ENCODE measurements at places on chromosomes 6 and 20.

- no peak for DNase-seq
These were observed 8.7 kb downstream of the CCDC170 start for GRCh38 chr6:151502499-151502898.

GRCh38 chr20:7703996-7704395, 236.3 kb downstream of the HAO1 start:
- DNase-seq: peak; percentile 15

DNA sequence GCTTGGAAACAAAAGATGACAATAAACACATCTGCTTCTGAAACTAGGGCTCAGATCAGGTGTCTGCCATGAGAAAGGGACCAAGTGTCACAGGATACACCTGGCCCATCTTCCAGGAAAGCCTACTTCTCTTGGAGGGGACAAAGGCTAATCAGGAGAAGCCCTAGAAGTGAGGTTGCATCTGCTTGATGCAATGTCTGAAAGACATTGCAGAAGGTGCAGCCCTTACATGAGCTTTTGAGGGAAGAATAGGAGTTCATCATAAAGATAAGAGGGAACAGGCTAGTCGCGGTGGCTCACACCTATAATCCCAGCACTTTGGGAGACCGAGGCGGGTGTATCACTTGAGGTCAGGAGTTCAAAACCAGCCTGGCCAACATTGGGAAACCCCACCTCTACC, 2.5 kb upstream of the BTN1A1 start:
- DNase-seq: no peak

DNA sequence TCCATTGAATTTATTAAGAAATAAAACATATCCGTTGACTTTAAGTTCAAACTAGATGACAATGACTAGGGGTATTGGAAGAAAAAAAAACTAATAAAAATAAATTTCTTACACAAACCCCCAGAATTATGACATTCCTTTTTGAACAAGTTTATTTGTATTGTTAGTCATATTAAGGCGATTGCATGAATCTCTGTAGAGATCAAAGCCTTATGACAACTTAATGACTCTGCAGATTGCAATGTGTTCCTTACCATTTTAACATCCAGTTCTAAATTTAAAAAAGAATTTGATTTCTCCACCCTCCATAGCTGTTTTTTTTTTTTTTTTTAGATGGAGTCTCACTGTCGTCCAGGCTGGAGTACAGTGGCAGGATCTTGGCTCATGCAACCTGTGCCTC, 189.8 kb upstream of the CEP162 start:
- DNase-seq: no peak

DNA sequence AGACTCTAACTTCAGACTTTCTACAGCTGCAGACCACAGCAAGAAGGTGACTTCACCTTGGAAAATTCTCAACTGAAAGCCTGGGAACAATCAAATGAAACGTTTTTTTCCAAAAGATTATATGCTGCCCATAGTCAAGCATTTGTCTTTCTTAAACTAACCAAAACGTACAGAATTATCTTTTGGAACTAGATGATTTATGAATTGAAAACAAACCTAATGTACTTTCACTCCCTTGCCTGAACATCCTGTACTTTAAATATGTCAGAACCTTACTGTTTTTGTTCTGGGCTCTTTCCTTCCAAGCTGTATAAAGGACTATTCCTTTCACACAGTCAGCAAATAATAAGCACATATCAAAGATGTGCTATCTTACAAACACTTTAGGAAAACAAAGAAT, 62.4 kb upstream of the TNFAIP3 start:
- DNase-seq: no peak

DNA sequence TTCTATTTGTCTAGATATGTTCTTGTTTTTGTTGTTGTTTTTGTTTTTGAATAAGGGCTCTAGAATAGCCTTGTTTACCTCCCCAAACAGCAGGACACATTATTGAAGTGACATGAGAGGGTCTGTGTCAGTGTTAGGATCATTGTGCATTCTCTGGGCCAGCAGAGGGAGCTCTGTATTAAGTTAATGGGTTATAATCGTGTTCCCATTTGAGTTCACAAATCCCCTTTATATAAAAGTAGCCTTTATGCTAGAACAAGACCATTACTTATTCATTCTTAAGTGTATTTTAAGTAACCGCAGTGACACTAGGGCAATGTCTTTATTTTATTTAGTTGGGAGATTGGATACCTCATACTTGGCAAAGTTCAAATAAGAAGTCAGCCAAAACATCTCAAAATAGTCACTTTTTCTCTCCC, 44.8 kb downstream of the STK4 start:
- peak; percentile 80 for DNase-seq

DNA sequence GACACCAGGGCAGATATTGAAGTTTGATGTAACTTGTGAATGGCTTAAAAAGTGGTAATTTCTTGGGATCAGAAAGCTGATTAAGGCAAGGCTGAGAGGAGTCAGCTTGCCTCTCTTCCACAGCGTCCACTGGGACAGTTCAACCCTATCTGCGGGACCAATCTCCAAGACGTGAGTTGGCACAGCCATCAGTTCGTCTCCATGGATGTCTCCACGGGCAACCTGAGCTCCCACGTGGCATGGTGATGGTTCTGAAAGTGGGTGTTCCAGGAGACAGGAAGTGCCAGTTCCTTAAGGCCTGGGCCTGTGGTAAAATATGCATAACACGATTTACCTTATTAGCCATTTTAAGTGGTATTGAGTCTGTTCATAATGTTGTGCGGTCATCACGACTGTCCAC, 67.9 kb upstream of the BHLHE23 start:
- no peak for DNase-seq

DNA sequence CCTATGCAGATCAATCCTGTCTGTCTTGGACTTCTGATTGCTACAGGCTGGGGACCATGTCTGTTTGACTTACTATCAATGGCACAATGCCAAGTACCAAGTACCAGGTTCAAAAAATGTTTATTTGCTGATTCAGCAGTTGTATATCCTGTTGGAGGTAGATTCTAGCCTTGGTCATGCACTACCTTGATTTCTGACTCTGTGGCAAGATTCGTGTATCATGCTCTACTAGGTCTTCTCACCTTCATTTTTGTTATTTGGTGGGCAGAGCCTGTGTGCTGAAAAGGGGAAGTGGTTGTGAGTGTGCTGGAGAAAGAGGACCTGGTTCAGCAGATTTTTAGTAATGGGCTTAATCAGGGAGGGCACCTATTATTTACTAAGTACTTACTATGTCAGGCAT, 192.4 kb upstream of the MYLIP start:
- DNase-seq: no peak

DNA sequence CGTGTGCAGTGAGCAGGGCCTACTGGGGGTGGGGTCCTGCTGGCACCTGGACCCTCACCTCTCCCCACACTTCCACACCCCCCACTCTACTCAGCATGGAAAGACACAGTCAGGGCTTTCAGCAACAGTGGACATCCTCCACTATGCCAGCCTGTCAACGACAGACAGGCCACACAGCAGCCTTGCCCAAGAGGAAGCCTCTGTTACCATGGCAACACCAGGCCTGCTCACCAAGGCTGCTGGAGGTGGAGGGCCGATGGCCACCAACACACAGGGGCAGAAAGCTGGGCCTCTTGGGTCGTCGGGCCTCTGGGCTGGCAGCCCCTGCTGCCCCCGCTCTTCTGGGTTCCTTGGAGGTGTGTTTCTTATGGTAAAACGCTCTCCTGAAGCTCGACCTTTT, 13.6 kb downstream of the BNIP5 start:
- DNase-seq: no peak

DNA sequence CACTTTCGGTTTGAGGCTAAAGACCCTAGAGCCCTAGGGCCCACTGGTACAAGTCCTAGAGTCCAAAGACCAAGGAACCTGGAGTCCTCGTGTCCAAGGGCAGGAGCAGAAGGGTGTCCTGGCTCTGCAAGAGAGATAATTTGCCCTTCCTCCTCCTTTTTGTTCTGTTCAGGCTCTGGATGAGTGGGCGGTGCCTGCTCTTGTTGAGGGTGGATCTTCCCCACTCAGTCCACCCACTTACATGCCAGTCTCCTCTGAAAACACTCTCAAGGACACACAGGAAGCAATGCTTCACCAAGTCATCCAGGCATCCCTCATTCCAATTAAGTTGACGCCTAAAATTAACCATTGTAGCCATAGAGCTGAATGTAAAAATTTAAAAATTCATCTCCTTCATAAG, 102.1 kb downstream of the UST start:
- DNase-seq: no peak

DNA sequence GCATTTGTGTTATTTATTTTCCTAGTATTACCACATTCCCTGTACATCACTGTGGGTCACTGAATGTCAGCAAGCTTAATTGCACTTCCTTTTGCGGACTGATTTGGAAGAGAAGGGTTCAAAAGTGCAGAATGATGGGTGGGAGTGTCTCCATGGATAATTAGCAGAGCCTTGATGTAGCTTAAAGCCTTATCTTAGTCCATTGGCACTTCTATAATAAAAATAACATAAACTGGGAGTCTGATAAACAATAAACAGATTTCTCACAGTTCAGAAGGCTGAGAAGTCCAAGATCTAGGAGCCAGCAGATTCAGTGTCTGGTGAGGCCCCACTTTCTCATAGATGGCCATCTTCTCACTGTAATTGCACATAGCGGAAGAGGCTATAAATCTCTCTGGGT, 501.1 kb upstream of the POU3F2 start:
- DNase-seq: no peak

DNA sequence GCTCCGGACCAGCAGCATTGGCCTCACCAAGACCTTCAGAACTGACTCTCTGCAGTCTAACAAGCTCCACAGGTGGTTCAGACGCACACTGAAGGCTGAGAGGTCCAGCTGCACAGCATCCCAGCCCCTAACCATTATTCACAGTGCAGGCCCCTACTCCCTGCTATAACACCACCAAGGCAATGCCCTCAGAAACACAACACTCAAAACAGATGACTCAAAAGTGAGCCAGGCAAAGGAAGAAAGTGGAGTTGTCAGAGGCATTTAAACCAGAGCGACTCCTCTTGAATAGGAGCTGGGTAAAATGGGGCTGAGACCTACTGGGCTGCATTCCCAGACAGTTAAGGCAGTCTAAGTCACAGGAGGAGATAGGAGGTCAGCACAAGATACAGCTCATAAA, 20.5 kb upstream of the MC3R start:
- DNase-seq: no peak

DNA sequence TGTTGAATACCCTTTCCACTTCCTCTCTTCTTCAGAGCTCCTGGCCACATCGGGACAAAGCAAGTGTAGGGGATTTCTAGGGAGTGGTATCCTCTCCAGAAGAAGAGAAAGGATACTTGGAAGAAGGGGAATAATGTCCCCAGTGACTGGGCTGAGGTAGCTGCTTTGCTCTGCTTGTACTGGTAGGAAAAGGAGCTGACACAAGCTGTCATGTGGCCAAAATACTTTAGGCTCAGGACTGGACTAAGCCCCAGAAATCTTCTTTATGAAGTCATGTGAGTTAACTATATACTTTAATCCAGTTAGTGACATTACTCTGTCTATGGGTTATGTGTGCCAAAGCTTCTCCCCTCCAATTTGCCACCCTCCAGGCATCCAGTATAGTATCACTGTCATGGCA, 40.5 kb downstream of the AKIRIN2 start:
- no peak for DNase-seq

GRCh38 chr6:6681075-6681849, 92.7 kb downstream of the LY86 start:
- no peak for DNase-seq

GRCh38 chr6:40056865-40057264, 122.6 kb upstream of the MOCS1 start:
- DNase-seq: no peak

DNA sequence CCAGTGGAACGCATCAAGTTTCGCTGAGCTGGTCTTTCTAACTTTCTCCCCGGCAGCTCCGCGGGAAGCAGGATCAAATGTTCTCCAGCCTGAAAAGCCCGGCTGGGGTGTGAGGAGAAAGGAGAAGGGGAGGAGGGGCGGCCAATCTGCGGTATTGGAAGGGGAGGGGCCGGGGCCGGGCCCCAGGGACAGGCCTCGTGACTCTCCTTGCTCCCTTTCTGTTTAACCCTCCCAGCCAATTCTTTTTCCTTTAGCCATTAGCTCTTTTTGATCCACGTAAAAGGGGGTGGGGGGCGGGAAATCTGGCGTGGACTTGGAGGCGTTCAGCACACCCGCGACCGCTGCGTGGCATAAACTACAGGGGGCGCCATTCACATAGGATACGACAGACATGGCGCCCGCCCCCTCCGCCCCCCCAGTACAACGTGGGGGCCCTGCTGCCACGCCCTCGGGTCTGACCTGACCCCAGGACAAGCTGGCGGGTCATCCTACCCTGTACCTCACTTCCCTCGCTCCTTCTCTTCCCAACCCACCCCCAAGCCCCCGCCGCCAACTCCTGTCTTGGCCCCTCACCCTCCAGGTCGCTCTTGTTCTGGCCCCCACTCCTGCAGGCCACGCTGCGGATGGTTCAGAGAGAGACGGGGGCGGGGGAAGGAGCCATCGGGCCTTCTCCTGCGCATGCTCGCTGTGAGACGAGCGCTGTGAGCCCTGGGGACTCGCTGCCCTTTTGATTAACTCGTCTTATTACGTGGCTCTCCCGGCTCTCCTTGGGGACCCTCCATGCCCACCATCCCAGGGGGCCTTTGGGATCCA, 7.8 kb upstream of the MDGA1 start:
- peak; percentile 78 for DNase-seq

DNA sequence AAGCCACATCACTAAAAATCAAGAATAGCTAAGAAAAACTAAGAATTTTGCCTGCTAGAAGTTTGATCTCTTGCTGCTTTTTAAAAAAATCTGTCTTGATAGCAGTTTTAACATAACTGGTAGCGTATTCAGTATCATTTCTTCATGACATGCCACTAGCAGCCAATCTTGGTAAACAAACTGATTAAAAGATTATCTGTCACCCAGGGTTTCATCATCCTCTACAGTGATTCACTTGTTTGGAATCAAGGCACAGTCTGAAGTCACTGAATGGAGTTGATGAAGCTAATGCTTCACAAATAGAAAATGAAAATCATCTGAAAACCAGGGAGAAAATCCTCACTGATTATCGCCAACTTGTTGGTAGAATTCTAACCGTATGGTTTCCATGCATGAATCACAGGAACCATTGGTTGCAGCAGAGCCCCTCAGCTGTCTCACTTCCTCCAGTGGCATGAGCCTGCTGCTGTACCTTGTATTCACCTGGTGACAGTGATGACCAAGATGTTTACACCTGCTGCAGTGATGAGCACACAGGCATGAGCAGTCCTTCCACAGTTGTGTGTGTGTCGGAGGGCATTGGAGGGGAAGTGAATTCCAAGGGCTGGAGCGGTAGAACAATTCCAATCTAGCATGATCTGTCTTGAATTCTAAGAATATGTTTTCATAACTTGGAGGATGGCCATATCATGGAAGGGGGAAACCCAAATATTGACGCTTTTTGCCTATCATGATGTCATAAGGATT, 275.0 kb downstream of the KHDC1L start:
- no peak for DNase-seq

DNA sequence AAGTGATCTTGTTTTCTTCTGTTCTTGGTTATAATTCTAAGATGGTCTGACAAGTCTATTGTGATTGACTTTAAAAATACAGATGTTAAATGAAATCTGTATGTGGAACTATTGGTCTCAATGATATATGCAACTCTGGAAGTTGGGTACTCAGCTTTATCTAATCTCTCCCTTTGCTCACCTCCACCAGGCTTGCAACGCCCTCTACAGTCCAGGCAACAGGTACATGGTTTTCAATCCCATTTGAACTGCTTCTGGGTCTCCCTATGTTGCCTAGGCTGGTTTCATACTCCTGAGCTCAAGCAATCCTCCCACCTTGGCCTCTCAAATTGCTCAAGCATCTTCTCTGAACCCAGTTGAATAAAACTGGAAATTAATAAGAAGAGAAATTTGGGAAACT, 25.6 kb upstream of the HLA-DQB1 start:
- no peak for DNase-seq
